Substantia nigra (tissue), 51 donors: ENCODE measurements at places on chromosomes 1 and 21.

DNA sequence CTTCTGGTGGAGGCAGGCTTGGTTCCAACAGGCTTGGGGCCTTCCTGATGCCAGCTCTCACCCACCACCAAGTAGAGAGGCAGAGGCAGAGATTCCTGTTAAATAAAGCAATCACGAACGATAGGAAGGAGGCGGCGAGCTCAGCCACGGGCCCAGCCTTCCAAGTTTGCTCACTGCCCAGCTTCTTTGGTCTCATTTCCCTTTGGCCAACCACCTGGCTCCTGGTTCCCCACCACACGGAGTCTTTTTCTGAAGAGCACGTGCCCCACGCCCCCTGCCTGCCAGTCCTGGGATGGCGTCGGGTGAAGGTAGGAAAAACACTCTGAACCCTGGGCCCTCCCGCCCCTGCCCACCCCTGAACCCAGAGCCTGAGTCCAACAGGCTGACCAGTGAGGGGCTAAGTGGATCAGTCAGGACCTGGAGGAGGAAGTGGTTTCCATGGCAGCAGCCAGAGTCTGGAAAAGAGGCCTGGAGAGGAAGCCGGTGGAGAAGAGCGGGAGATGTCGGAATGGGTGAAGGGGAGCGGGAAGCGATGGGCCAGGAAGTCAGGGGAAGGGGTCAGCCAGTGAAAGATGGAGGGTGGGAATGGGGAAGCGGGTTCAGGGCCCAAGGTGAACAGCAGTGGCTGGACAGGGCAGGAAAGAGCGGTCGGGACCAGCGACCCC is 158.2 kb upstream of the KLHDC7A start:
- no peak for DNase-seq

DNA sequence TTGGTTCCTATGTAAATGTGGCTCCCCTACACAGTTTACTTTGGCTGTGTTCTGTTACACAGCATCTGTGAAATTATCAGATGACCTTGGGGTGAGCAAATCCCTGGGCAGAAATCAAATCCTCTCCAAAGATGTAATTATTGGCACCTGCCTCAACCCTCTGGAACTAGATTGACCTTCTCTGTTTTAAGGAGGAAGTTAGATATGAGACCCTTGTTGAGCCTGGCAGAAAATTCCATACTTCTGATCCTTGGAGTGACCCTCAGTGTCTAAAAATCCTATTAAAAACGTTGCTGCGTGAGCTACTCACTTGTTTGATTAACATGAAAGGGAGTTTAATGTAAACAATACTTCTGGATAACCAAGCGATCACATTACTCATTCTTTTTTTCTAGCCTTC is 122.0 kb downstream of the CLIC6 start:
- no peak for DNase-seq

DNA sequence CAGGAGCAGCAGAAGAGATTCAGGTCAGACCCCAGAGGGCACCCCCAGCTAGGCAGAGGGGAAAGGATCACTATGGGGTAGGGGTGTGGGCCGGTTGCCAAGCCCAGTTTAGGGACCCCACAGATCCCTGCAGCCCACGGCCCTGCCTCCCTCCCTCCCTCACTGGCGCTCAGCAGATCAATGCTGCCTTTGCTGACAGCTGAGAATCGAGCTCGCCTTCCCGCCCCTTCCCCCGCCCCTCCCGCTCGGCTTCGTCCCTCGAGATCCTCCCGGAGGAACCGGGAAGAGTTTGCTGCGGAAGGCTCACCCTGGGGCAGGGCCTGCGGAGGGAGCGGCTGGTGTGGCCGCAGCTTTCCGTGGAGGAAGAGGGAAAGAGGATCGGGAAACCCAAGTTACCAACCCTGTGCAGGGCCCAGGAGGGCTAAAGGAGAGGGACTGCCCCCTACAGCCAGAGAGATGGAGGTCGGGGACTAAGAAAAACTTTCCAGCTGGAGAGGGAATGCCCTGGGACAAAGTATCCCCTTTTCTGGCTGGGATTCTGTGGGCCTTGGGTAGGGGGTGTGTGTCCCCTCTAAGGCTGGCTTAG is 1.1 kb upstream of the KCNQ4 start:
- DNase-seq, result no peak

DNA sequence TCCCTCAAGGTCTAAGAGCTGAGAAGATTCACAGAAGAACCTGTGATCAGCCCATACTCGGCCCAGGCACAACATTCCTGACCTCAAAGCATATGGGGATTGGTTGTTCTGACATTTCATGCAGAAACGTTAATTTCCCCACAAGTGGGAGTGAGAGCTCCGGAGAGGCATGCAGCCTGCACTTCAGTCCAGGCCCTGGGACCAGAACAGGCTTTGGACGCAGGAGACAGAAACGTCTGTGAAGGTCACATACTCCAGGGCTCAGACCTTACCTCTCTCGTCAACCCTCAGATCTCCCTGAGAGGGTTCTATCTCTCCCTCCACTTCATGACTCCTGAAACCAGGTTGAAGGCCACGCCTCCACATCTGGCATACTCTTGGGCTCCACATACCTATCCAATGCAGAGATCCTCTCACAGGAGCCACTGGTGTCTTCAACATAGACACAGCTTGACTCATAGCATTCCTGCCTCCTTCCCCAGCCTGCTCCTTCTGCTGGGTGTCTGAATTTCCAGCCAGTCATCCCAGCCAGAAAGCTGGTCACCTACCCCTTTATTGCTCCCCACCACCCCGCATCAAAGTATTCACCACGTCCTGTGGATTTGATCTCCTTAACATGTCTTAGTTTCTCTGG is 149.2 kb downstream of the OMA1 start:
- no peak for DNase-seq

DNA sequence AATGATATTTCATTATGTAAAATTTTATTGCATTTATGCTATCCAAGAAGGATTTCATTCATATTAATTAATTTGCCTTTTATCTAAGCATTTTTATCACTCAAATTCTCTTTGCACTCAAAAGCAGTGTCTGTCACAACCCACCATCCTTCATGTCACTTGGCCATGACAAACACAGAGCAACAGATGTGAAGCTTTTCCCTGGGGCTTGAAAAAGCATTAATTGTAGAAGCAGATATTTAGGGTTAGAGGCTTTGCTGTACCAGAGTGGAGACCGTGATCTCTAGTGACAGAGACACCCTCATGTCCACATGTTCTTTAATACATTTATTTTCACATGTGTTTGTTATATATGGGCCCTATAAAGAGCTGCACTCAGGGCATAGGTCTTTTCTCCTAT is 230.5 kb downstream of the SPATA17 start:
- no peak for DNase-seq

DNA sequence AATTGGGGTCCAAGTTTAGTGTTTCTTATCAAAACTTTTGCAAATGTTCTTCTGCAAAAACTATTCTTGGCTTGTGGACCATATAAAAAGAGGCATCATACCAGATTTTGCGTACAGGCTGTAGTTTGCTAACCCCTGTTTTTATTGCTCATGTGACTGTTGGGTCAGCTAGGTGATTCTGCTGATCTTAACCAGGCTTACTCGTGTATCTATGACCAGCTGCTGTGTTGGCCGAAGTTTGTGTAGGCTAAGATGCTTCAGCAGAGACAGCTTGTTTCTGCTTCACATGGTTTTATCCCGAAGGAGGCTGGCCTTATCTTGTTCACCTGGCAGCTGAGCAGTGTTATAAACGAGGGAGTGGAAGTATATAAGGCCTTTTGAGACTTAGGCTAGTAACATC is 38.2 kb downstream of the POU2F1 start:
- DNase-seq, result no peak

DNA sequence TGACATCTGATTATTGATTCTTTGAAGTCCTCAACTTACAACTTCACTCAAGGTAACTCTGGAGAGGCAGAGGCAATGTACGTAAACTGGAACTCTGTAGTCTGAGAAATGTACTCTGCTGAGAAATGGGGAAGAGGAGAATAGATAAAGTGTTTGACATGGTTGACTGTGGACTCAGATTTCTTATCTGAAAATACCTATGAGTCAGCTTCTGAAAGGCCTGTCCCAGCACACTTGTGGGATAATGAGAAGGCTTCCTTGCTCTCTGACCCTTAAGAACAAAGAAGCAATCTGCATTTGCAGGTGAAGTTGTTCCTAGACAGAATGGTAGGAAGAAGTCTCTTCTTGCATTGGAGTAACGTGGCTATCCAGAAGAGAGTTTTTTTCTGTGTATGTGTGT is 1573.5 kb downstream of the BRINP3 start:
- DNase-seq, result no peak

- DNase-seq, result no peak
These were observed 1176.1 kb upstream of the ADGRL2 start for GRCh38 chr1:80624682-80625081.

GRCh38 chr1:110070282-110070669 is 196 bp downstream of the ALX3 start:
- no peak for DNase-seq

DNA sequence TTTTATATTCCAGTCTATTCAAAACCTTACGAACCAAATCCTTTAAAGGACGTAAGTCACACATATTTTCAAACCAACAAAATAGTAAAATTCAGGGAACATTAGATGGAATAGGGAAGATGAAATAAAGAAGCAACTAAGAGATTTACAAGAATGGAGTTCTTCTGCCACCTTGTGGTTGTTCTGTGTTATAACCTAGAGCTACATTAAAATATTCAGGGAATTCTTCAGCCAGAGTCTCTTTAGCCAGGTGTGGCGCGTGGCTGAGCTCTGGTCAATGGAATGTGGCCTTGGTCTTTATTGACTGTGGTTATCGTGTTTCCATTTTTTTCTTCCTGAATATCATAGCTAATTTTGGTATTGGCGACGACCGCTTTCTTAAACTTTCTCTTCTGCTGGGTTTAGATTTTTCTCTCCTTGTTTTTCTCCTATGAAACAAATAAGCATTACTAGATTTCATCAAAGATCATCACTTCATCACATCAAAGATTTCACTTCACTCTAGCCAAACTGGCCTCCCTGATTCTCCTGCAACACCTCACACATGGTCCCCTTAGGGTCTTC is 221.3 kb downstream of the MRPL39 start:
- no peak for DNase-seq

DNA sequence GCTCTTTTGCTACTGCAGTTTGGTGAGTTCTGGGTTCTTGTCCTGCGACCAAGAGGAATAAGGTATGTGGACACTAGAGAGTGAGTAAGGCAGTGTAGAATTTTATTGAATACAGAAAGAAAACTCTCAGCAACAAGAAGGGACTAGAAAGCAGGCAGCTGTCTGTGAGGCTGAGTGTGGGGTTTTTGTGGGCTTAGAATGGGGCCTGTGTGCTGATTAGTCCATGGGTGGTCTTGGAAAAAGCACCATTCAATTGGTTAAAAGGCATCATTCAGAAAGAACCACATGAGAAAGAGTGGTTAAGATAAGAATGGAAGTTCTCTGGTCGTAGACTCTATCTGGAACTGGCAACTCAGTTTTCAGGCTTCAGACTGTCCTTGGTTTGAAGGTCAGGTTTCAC is 298.8 kb downstream of the TGFB2 start:
- DNase-seq, result no peak

DNA sequence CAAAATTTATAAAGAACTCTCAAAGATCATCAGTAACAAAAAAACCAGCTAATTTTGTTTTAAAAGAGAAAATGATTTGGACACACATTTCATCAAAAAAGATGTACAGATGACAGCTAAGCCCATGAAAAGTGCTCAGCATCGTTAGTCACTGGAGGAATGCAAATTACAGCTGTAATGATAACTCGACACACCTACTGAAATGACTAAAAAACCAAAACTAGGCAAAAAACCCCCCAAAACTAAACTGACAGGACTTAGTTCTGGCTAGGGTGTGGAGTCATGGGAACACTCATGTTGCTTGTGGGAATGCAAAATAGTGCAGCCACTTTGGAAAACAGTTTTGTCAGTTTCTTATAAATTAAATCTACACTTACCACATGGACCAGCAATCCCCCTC is 59.5 kb downstream of the CNIH3 start:
- DNase-seq, result no peak

DNA sequence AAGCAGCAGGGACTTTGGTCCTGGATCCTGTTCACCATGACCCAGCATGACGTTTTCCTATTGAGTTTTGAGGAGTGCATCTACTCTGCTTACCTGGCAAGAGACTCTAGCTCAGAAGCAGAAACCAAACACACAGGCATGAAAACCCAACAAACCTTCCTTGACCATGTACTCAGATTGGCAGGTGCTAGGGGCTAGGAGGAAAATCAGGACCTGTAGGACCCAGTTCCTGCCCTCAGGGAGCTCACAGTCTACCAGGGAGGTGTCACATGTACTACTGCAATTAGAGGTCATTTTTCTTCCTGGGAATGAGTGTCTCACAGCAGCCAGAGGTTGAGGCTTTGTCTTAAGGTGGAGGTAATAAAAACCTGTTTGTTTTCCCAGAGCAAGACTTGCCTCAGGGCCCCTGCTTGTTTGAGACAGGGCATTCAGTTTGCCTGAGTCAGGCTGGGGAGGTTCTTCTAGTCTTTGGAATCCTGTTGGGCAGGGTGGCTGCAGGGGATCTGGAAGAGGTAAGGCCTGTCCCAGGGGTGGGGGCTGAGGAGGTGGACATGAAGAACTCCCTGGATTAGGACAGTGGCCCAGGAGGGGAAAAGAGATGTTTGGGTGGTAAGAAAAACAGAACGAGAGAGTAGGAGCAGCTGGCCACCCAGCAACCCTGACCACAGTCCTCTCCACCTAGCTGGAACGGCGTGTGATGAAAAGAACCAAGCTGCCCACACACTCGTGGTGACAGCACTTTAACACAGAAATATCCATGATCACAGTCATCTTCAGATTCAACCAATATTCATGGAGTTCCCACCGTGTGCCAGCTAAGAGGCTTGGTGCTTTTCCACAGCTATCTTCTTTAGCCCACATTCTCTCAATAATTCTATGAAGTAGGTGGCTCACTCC is 30.8 kb downstream of the IER5 start:
- DNase-seq, result no peak

DNA sequence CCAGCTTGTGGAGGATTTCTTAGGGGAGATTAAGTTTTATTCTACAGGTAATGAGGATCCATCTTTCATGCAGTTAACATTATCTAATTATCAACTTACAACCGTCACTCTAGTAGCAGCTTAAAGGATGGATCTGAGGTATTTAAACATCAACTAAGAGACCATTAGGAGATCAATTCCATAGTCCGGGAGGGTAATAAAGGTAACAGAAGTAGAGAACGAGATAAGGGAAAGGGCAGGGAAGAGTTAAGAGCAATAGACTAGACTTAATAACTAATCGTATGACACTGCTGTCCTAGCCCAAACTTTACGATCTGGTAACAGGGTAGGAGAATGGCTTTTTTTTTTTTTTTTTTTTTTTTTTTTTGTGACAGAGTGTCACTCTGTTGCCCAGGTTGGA is 19.5 kb upstream of the CCDC17 start:
- DNase-seq, result no peak
